ENCODE measurements at places on chromosomes 5 and 9.

DNA sequence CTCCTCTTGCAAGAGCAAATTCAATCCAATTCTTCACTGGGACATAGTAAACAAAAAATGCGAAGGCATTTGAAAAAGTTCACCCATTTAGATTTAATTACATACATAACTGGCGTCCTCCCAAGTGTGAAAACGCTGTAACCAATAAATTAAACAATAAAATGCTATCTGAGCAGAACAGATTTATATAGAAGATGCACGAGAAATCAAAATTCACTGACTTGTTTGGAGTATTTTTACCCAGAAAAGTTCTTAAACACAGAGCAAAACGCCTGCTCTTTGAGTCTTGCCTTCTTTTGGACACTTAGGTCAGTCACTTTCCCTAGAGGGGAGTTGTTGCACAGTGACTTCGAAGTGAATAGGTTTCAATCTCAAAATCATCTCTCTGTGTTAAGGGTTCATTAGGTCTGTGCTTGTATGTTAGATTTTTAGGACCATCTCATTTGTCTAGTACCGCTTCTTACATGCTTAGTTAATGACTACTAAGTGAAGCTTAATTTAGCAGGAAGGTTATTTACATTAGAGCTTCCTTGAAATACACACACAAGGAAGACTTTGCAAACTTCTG, 1.9 kb downstream of the ALDH1A1 start:
- DNase-seq = no peak

DNA sequence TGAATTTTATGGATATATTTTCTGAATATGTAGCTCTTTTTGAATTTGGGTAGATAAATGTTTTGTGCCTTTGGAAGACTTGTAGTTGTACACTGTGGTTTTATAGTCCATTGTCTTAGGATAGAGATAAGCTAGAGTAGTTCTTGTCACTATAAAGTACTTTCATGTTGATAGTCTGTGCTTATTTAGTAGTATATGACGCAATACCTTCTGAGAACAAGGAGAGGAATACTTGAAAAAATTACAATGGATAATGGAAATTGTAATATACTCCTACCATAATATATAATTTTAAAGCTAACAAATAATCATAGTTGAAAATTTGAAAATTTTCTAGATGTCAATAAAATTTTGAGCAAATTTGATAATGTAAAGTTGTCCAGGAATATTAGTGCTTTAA, 664.0 kb downstream of the TLE4 start:
- DNase-seq = no peak

DNA sequence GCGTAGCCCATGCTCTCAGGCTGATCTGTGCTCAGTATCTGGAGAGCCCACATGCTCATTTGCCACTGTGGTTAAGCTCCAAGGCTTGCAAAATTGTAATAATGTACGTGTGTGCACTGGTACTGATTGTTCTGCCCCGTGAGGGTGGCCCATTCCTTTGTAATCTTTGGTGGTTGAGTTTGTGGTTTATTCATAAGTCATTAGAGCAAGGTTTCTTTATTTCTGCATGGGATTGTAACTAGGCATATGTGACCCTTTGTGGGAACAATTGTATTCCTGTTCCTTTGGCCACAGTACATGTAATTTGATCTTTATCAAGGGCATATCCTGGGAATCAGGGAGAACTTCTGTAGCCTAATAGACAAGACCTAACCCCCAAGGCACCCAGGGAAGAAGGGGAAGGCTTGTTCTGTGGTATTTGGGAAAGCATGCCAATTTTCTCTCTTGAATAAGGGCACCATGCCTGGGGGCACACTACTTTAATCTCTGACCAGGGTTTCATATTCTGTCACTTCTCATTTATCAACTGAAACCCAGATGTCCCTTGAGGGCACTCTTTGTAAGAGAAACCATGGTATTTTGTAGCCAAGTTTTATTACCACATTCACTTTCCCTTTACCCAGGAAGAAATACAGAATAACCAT, 74.6 kb downstream of the NPR3 start:
- DNase-seq = peak; percentile 100

GRCh38 chr5:109454731-109455505, 45.1 kb upstream of the PJA2 start:
- peak; percentile 72 for DNase-seq

GRCh38 chr9:123069010-123069481, 35.6 kb downstream of the GPR21 start:
- peak; percentile 74 for DNase-seq

- DNase-seq = no peak
Measured at GRCh38 chr9:79584655-79584982, 12.9 kb downstream of the TLE4 start.

- peak; percentile 56 for DNase-seq
Measured at GRCh38 chr5:56669534-56670483, 145.5 kb upstream of the MAP3K1 start.

DNA sequence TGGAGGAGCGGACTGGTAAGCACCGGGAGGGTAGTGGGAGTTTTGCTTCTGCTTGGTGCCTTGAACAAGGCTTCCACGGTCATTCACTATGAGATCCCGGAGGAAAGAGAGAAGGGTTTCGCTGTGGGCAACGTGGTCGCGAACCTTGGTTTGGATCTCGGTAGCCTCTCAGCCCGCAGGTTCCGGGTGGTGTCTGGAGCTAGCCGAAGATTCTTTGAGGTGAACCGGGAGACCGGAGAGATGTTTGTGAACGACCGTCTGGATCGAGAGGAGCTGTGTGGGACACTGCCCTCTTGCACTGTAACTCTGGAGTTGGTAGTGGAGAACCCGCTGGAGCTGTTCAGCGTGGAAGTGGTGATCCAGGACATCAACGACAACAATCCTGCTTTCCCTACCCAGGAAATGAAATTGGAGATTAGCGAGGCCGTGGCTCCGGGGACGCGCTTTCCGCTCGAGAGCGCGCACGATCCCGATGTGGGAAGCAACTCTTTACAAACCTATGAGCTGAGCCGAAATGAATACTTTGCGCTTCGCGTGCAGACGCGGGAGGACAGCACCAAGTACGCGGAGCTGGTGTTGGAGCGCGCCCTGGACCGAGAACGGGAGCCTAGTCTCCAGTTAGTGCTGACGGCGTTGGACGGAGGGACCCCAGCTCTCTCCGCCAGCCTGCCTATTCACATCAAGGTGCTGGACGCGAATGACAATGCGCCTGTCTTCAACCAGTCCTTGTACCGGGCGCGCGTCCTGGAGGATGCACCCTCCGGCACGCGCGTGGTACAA, 556 bp downstream of the PCDHGC3 start:
- peak; percentile 80 for DNase-seq

Measured in M059J (cell line).